ENCODE measurements at places on chromosomes 4 and X. TPM values are rescaled to one million over a fixed set of nuclear protein-coding genes. Genes with fewer than 3 reads are reported as not detected.

GRCh38 chr4:17510582-17510981, 1.3 kb downstream of the QDPR start:
- no peak for DNase-seq

DNA sequence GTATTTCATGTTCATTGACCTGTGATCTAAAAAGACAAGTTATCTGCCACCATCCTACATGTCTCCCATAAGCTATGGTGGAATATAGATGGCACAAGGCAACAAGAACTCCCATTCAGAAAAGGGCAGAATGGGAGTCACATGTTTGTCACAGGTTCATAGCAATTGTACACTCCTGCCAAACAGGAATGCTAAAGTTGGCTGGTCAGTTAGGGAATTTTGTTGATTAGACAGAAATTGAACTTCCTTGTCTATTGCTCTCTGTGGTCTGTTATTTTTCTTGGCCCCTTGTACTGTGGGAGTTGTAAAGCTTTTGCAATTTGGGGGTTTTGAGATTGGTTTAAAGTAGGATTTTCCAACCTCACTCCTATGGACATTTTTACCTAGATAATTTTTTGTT, 101.7 kb upstream of the SOD3 start:
- no peak for DNase-seq

DNA sequence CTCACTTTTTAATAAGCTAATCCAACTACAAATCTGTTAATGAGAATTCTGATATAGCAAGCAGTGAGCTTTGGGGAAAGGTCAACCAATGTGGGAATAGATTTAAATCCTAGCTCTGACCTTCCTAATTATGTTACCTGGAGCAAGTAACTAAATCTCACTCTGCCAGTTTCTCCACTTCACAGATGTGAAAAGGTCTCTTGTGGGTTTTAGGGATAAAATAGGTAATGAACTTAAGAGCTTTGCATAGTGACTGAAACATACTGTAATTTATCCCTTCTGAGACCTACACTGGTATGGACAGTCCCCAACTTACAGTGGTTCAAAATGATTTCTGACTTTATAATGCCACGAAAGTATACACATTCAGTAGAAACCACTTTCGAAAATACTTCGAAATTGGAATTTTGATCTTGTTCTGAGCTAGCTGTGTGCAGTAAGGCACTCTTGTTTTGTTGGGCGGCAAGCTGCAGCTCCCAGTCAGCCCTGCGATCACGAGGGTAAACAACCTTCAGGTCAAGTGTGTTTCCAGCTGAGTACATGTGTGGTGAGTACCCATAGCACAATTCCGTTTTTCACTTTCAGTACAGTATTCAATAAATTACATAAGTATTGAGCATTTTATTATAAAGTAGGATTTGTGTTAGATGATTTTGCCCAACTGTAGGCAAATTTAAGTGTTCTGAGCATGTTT, 93.7 kb downstream of the ADGRL3 start:
- DNase-seq = no peak

GRCh38 chrX:129647418-129648410, 7.0 kb downstream of the APLN start:
- DNase-seq = no peak

GRCh38 chrX:48196745-48197201, at the start of gene SSX5:
TSS of gene SSX5 (minus strand) at chrX:48196795. CDS start at chrX:48195358, 1,437 bp downstream.
- no peak for DNase-seq

DNA sequence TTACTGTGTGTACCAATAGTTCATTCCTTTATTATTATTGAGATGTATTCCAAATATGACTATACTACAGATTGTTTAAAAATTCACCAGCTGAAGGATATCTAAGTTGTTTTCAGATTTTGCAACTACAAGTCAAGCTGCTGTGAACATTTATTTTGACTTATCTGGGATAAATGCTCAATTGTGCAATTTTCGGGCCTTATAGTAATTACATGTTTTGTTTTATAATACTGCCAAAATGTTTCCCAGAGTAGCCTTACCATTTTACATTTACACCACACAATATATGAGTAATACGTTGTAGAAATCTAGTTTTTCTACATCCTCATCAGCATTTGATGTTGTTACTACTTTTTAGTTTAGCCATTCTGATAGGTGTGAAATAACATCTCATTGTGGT, 179.6 kb downstream of the ANTXR2 start:
- no peak for DNase-seq

DNA sequence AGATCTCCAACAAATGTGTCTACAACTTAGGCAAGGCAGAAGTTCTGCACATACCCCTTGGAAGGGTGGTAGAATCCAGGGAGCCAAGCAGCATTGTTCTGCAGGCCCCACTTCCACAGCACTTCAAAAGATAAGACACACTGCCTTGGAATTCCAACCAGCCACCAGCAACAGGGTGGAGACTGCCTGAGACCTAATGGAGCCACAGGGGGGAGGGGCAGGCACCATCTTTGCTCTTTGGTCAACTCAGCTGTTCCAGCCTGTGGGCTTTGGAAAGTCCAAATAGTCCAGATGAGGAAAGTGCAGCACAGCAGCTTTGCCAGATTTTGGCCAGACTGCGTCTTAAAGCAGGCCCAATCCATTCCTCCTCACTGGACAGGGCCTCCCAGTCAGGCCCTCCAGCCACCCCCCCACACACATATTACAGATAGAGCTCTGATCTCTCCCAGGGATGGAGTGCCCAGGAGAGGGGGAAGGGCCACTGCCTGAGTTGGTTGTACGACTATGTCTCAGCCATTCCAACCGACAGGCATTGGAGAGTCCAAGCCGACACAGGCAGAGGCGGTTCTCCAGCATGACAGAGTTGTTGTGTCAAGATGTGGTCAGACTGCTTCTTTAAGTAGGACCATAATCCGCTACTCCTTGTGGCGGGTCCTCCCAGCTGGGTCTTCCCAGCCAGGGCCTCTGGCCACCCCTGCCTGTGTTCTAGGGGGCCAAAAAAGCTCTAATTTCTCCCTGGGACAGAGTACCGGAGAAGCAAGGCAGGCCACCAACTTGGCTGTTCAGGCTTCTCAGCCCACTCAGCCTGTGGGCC, 42.5 kb upstream of the ANTXR2 start:
- DNase-seq = no peak

DNA sequence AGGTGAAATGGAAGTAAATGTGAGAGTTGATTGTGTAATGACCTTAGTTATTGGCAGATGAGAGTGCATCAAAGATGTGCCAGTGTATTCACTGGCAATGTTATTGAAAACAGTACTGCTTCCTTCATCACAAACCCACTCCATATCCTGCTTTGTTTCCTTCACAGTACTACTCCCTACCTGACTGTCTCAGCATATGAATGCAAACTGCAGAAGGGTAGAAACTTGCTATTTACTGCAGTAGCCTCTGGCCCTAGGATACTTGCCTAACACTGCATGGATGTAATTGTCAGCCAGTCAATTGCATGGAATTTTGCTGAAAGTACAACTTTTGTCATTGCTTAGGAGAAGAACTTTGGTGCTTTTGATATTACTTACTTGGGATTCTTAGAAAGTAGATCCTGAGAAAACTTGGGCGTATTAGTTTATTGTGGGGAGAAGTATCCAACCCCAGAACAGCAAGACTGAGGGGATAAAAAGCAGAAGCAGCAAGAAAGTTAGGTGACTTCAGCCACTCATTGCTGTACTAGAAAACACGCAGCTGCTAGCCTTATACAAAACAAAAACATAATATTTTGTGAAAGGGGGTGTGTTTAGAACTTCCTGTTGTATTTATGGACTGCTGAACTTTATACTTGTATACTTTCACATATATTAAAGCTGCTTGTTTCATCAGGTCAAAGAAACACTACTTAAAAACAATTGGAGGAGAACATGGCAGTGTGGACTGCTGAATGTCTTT, 219.0 kb downstream of the CCNG2 start:
- DNase-seq = no peak

DNA sequence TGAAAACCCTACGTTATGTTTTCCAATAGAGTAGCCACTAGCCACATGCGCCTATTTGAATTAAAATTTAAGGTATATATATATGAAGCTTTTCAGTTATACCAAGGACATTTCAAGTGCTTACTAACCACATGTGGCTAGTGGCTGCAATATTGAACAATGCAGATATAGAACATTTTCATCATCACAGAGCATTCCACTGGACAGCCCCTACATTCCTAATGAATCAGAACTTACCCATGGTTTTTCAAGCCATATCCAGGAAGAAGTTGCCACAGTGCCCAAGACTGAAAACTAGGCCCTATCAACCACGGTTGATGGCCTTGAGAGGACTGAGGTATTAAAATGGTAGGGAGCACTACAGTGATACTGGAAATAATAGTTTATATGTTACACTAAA, 29.7 kb downstream of the NEK1 start:
- DNase-seq = no peak

DNA sequence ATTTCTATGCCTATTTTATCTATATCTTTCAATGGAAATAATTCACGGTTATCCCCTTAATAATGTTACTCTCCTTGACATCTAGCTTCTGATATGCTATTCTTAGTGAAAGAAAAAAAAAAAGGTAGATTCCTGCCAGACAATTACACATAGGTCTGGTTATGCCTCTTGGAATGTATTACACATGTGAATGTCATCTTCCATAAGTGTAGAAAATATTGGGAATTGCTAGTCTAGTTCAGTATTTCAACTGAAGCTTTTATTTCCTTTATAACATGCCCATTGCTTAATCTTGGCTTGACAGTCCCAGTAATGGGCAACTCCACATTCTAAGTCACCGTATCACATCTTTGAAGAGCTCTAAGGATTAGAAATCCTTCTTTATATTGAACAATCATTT, 25.4 kb upstream of the PPP1R2C start:
- no peak for DNase-seq

DNA sequence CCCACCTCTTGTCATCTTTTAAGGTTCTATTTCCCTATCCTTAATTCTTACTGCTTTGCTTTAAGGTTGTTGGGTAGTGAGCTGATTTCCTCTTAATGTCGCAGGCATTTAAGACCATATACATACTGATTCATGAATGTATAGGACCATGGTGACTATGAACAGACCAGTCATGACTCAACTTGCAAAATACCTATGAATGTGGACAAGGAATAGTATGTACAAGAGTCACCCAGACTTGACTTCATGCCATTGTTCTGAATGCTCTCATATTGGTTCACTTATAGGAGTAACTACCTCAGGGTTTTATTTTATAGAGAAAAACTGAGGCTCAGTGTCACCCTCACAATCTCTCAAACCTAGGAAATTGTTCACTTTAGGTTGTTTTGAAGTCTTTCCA, 44.3 kb downstream of the CCNG2 start:
- DNase-seq = no peak

- DNase-seq = no peak
Observed at GRCh38 chrX:78979789-78980464, 34.7 kb downstream of the P2RY10 start.

GNRHR gene
- not detected for total RNA-seq

GALNTL6 gene
- total RNA-seq = 0.34 TPM

UGT2B7 gene
- total RNA-seq = not detected

SORBS2 gene
- total RNA-seq = 95.5 TPM

TRAM1L1 gene
- 6.5 TPM for total RNA-seq

LINC00632 gene
- 89.8 TPM for total RNA-seq

LIMCH1 gene
- total RNA-seq = 22.5 TPM

HPSE gene
- 1.8 TPM for total RNA-seq

PFKFB1 gene
- 1.1 TPM for total RNA-seq

EDA gene
- 1.7 TPM for total RNA-seq

CD99 gene
- total RNA-seq = 31.2 TPM

NFKB1 gene
- total RNA-seq = 3.2 TPM

TMEM31 gene
- total RNA-seq = not detected

All from glutamatergic neuron (in vitro differentiated cells).